ENCODE measurements at places on chromosomes 7 and 10.

- no peak for DNase-seq
Measured at GRCh38 chr7:22447008-22447407, 53.0 kb downstream of the STEAP1B start.

DNA sequence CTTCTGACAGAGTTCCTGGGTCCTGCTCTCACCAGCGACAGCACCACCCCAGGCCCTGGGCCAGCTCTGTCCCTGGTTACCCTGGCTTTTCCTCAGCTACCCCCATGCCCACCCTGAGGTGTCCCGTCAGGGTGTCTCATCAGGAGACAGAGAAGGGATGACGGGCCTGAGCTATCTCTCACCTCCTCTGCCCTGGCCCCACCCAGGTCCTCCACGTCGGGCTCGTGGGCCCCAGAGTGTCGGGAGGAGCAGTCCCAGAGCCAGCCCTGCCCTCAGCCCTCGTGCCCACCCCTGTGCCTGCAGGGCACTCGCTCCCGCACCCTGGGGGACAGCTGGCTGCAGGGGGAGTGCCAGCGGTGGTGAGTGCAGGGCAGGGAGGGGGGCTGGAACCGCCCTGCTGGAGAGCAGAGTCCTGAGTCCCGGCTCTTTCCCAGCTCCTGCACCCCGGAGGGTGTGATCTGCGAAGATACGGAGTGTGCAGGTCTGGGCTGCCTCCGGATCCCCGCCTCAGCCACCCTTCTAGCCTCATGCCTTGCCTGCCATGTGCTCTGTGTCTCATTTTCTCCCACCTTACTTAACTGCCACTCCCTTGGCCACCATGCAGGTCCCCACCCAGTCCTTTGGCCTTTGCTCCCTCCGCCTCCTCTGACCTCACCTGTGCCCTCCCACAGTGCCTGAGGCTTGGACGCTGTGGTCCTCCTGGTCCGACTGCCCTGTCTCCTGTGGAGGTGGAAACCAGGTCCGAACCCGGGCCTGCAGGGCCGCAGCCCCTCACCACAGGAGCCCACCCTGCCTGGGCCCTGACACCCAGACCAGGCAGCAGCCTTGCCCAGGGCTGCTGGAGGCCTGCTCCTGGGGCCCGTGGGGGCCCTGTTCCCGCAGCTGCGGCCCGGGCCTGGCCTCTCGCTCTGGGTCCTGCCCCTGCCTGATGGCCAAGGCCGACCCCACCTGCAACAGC lies 16.7 kb upstream of the ZNF862 start:
- no peak for DNase-seq

- DNase-seq = no peak
Measured at GRCh38 chr10:132560241-132560731, 22.7 kb downstream of the INPP5A start.

- no peak for DNase-seq
Measured at GRCh38 chr10:49177391-49178355, 10.5 kb downstream of the TMEM273 start.

- DNase-seq = no peak
Measured at GRCh38 chr10:124563320-124564040, 101.9 kb downstream of the LHPP start.

DNA sequence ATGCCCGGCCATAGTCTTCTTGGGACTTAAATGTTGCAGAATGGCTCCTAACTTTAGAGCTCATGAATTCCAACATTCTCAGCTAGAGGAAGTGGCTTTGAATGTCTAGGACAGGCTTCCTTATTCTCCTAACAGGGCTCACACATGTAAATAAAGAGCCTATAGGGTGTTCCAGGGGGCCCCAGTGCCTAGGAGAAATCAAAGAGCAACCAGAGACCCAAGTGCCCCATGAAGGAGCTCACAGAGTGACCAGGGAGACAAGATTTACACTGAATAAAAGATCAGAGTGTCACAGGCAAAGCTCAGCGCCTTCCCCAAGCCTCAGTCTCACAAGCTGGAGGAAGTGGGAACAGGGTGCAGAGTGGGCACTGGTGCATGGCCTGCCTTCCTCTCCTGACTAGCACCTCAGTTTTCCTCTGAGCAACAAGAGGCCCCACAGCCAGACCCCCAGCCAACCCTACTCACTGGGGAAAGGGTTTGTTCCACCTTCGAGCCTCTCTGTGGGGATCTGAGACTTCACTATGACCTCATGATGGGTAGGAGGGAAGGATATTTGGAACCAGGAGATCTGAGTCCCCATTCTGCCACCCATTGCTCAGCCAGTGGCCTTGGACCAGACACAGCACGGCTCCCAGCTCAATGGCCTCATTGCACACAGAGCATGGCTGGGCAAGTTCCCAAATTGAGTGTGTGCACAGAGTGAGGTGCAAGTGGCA lies 16.0 kb downstream of the TMEM273 start:
- no peak for DNase-seq

DNA sequence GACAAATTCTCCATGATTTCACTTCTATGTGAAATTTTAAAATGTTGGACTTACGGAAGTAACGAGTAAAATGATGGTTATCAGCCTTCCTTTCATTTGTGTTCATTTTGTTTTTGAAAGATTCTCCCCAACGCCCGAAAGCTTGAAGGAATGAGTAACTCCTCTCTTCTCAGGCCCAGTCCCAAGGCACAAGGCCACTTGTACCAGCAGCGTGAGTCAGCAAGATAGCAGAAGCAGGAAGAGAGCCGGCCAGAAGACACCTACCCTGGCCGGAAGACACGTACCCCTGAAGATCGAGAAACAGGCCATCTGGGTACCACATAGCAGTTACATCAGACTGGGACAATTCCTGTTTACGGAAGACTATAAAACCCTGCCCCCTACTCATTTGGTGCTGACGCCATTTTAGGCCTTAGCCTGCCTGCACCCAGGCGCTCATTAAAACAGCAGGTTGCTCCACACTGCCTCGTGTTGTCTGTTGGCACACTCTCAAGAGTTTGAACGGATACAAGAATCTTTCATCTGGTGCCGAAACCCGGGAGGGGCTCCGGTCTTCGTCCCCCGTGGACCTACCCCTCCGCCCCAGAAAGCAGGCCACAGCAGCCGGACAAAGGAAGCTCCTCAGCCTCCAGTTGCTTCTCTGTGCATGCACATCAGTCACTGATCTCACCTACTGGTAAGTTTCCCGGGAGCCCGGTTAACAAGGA lies 60.4 kb downstream of the LRRC17 start:
- DNase-seq = no peak

- DNase-seq = no peak
Measured at GRCh38 chr7:140155428-140155827, 21.4 kb downstream of the KDM7A start.

DNA sequence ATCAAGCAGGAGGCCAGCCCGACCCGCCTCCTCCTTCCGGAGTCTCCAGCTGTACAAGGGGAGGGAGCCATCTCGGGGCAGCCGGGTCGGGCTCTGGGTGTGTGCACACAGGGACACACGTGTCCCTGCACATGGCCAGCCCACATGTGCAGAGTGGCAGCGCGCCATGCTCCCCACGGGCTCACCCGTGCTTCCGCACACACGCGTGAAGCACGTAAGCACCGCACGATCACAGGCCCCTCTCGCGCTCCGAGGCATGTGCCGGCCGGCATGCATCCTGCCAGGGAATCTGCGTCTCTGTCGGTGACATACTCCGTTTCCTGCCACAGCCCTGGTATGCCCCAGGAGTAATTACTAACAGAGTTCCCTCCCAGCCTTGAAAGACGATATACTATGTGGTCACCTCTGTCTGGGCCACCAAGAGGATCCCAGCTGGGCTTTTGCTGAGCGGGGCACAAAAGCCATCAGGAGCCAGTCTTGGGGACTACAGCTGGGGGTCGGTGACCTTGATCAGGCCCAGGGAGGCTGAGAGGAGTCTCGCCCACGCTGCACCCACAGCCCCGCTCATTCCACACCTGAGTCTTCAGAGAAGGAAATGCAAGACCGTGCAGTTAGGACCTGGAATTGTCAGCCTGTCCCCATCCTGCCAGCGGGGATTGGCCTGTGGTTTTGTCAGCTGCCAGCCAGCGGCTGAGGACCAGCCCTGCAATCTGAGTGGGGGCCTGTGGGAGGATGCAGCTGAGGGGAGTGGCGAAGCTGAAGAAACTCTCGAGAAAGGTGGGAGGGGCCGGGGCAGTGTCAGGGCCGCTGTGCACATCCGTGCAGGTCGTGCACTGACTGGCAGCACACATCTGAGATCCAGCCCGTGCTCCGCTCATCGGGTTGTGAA lies 11.0 kb upstream of the LFNG start:
- DNase-seq = peak; percentile 9

- no peak for DNase-seq
Measured at GRCh38 chr7:35454575-35455385, 200.9 kb upstream of the TBX20 start.

GRCh38 chr10:17365402-17365801 lies 89.0 kb downstream of the ST8SIA6 start:
- no peak for DNase-seq

DNA sequence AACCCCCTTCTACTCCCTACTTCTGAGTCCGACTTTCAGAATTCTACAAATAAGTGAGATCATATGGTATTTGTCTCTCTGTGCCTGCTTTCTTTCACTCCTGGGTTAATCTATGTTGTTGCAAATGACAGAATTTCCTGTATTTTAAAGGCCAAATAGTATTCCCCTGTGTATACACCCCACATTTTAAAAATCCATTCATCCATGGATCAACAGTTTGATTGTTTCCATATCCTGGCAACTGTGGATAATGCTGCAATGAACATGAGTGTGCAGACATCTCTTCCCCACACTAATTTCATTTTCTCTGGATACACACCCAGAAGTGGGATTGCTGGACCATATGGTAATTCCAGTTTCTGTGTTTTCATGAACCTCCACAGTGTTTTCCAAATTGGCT lies 225.8 kb upstream of the TCERG1L start:
- no peak for DNase-seq

GRCh38 chr7:82729172-82730030 lies 285.8 kb upstream of the CACNA2D1 start:
- peak; percentile 64 for DNase-seq

- DNase-seq = no peak
Measured at GRCh38 chr7:99083733-99084132, 60.2 kb downstream of the SMURF1 start.

GRCh38 chr7:147069771-147070170 lies 953.2 kb downstream of the CNTNAP2 start:
- DNase-seq = no peak

GRCh38 chr7:135177028-135177696 lies 6.7 kb upstream of the CYREN start:
- DNase-seq = no peak

DNA sequence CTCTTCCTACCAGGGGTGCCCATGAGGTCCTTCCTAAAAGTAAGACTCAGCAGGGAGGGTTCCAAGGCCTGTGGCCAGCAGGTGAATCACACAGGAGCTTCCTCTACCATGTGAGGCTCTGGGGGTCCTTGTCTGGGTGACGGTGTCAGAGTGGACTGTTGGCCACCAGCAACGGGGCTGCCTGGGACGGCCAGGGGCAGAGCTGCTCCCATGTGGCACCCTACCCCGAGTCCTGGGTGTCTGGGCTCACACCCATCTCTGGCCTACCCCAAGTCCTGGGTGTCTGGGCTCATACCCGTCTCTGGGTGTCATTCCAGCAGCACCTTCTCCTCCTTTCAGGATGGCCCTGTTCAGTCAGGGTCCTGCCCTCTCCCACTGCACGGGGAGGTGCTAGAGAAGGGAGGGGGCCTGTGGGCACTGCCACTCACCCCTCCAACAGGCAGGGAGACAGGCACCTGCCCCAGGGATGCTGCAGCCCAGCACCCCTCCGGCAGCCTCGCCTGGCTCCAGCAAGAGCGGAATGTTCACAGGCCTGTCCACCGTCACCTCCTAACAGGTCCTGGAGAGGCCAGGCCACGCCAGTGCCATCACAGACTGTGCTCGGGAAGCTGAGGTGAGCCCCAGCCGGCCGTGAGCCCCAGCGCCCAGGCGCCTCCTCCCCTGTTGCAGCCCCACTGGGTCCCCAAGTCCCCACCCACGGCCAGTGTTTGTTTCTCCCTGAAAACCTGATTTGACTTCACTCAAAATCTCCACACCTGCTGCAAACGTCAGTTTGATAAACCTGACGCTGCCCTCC lies 143.7 kb downstream of the PTPRN2 start:
- DNase-seq = no peak

DNA sequence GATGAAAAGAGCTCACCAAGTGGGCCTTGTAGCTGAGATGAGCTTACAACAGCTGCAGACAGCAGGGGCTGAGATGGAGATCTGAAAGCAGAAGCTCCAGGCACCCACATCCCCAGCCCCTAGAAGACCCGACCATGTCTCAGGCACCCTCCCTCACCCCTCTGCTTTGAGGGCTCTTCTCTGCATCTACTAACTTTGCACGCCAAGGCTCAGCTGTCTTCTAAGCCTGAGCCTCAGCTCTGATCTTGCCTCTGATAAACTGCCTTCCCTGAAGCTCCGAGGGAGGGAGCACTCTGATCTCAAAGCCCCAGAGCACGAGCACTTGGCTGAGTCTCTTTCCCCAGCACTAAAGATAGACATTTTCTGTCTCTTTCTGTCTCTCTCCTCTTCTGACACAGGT lies 42.0 kb downstream of the ANXA8 start:
- DNase-seq = no peak

GRCh38 chr10:546971-547590 lies 142.4 kb downstream of the DIP2C start:
- no peak for DNase-seq

DNA sequence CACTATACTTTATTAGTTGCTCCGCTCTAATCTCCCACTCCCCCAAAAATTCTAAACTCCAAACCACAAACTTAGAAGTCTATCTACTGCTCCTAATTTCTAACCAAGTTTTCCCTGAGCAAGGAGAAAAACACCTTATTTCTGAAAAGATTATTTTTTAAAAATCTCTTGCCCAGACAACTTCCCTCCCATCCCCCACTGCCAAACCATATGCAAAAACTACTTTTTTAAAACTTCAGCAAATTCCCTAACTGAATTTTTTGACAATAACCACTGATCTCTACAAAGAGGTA lies 1.9 kb downstream of the UBE2H start:
- DNase-seq = no peak

GRCh38 chr7:22574754-22575520 lies 74.9 kb upstream of the STEAP1B start:
- DNase-seq = no peak

DNA sequence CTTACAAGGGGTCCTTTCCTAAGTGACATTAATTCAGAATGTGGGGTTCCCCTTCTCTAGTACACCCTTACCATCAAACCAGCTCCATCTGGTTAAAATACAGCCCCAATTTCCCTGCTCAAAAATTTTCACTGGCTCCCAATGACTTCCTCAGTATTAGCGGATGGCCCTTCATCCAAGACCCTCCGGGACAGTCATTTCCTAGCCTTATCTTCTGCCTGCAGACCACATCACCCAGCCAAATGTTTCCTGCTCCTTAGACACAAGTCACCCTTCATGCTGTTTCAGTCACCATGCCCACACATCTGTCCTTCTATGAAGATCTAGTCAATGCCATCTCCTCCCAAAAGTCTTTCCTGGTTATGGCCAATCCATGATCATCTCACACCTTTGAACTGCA lies 45.2 kb downstream of the PARD3 start:
- no peak for DNase-seq

GRCh38 chr10:108561649-108562048 lies 1361.7 kb downstream of the XPNPEP1 start:
- DNase-seq = no peak

GRCh38 chr7:12713625-12714378 lies 26.4 kb downstream of the ARL4A start:
- DNase-seq = no peak

GRCh38 chr10:49080071-49080470 lies 35.3 kb downstream of the VSTM4 start:
- no peak for DNase-seq
